ENCODE measurements at places on chromosomes 7 and 10.

DNA sequence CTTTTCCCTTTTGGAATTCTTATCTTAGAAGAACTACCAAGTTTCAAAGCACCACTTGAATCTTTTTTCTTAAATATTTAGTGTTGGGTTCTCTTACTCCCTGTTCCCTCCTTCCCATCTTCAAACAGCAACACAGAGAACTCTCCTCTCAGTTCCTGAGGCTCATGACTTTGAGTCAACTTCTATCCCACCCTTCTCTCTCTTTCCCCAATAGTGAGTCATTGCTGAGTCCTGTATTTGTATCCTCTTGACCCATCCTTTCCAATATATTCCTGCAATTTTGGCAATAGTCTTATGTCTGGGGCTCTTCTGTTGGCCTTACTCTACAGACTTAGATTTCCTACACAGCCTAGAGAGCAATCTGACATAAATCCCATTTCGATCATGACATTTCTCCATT, 20.8 kb upstream of the JCAD start:
- no peak for DNase-seq

DNA sequence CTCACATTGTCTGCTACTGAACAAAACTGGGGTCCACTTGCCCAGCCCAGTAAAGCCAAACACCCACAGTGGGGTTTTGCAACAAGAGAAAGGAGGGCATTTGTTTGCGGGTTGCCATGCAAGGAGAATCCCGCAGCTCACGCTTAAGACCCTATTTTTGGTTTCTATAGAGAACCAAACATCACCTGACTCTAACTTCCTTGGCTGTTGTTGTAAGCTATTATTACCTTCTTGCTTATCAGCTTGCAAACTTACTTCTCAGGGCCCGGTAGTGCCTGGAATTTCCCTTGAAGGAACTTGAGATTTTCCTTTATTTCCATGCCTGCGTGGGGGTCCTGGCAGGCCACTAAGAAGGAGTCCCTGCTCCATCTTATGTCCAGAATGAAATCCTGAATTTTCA, 20.7 kb downstream of the IFIT3 start:
- DNase-seq, result no peak

GRCh38 chr7:139896288-139896687, 67.2 kb downstream of the TBXAS1 start:
- peak; percentile 20 for DNase-seq

DNA sequence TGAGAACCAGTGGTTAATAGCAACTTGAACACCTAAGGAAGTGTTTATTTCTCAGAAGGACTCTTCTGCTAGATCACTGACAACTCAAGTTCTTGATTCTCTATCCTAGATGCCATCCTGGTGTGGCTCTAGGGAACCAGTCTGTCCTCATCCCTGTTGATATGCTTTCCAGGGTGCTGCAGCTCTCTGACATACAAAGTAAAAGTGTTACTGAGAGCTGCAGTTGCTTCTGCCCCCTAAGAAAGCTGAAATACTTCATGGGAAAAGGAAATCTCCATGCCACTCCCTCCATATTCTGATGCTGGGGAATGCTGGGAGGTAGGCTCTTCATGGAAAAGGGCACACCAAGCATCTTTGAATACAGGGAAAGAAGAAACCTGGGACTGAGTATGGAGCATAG, 168.1 kb downstream of the KLF6 start:
- DNase-seq, result no peak

DNA sequence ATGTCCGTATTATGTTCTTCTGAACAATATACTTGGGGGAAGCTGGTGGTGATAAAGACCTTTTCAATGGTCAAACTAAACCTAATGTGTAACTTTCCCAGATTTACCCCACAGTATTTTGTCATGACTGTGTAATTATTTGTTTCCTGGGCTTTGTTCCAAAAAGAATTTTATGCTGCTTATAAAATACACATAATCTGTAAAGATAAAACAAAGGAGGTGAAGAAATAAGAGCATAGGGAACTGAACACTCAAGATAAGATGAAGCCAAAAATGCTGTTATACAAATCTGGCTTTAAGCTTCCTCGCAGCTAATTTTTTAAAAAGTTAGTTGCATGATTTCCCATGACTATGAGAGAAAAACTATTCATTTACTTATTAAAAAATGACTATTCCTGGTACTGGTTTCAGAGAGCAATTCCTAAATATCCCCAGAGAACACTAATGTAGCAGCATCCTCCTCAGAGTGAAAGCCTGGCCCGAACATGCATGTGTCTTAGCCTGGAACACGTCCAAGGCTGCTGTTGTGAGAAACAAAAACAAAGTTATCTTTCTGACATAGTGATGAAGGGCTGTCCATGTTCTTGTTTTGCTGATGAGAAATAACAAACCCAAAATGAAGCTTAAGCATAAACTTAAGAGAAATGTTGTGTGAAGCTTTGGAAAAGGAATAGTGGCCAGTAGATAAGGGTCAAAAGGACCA, 33.9 kb downstream of the MALSU1 start:
- DNase-seq, result peak; percentile 86
